Stimulated activated CD8-positive, alpha-beta memory T cell treated with anti-CD3 and anti-CD28 coated beads, Interleukin-4, amount 100 ng/mL, for 4 hours (primary cell): ENCODE measurements at places on chromosomes 1 and 21.

DNA sequence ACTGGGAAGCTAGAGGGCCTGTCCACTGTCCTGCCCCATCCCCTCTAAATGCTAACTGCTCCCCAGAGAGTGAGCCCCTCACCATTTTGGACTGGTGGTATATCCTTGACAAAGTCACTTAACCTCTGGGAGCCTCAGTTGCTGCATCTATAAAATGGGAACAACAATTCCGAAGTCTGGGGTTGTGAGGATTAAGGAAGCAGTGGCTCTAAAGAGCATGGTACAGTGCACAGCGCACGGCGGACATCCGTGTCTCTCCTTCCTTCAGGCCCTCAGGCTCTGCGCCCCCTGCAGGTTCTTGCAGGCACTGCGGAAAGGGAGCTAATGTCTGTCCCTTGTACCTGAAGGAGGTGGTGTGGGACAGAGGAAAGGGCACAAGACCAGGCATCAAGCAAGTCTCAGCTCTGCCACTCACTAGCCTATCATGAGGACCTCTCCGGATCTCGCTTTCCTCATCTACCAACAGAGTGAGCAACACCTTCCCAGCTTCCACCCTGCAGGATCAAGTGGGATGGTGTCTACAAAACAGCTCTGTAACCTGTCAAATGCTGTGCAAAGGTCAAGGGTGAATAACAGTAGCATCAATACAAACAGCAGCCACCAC, 20.1 kb downstream of the ECE1 start:
- DNase-seq = peak; percentile 71

DNA sequence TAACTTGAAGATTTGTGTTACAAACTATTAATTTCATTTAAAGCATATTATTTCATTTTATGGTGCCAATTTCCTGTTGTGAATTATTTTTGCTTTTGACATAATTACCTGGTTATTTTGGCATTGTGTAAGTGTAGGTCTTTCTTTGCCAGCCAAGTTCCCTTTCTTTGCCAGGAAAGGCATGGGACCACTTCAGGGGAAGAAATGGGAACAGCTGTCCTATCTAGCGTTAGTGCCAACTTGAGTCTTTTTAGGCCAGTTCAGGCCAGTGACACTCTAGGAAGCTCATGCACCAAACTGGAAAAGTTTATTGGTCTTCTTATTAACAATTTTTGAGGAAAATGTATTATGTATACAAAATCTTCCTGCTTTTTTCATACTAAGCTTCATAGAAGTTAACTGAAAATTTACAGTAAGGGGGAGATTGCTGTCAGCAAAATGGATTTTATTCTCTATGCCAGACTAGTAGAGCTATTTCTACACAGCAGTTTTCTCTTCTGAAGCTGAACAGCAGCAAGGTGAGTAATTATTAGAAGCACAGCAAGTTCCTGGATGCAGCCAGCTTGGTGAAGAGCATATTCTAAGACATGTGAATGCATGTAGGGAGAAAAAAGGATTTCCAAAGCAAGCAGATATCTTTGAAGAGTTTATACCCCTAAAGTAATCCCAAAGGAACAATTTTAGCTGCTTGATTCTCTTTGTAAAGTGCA, 914.6 kb upstream of the ADGRL4 start:
- no peak for DNase-seq

DNA sequence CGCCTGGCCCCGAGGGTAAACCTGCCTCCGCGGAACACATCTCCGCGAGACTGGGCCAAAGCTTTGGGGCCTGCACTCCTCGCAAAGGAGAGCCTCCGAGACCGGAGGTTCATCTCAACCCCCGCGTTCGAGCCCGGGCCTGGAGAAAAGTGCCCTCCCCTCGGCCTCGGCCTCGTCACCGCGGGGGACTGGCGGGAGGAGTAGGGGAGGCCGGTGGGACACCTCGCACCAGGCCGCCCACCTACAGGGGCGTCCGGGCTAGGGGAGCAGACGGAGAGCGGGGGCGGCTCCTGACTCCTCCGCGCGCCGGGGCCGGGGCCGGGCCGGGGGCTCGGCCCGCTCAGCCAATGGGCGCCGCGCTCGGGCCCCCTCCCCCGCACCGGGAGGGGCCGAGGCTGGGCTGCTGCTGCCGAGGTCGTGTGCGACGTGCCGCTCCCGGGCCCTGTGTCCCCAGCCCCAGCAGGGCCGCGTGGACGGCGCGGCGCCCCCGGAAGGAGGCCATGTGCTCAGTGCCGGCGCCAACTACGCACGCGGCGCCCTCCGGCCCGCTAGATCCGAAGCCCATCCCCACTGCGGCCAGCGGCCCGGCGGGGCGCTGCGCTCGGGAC, 684 bp downstream of the SLC2A1 start:
- peak; percentile 47 for DNase-seq

DNA sequence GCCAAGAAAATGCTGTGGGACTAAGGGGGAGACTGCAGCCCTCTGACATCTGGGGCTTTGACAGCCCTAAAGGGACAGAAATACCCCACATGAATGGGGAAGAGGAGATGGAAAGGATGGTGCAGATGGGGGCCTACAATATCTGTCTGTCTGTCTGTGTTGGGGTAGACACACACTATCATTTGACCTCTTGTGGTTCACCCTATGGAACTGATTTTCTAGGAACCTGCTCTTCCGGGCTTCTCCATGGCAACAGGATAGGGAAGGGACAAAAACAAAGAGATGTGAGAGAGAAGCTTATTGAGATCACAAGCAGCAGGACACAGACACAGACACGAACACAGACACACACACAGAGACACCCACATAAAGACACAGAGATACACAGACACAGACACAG, 17.1 kb downstream of the KIF21B start:
- no peak for DNase-seq

DNA sequence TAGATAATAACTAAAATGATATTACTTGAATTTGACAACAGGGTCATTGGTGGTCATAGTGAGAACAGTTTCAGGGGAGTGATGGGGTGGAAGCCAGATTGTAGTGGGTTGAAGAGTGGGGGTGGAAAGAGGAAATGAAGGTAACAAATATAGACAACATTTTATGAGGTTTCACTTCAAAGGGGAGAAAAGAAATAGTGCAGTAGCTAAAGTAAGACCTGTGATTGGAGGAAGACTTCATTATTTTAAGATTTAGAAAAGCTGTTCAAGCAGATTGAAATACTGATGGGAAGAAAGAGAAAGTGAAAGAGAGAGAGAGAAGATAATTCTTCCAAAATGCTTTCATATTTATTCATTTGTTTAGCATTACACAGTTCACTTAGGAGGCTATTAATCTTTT, 52.0 kb upstream of the KCNA3 start:
- DNase-seq = no peak

DNA sequence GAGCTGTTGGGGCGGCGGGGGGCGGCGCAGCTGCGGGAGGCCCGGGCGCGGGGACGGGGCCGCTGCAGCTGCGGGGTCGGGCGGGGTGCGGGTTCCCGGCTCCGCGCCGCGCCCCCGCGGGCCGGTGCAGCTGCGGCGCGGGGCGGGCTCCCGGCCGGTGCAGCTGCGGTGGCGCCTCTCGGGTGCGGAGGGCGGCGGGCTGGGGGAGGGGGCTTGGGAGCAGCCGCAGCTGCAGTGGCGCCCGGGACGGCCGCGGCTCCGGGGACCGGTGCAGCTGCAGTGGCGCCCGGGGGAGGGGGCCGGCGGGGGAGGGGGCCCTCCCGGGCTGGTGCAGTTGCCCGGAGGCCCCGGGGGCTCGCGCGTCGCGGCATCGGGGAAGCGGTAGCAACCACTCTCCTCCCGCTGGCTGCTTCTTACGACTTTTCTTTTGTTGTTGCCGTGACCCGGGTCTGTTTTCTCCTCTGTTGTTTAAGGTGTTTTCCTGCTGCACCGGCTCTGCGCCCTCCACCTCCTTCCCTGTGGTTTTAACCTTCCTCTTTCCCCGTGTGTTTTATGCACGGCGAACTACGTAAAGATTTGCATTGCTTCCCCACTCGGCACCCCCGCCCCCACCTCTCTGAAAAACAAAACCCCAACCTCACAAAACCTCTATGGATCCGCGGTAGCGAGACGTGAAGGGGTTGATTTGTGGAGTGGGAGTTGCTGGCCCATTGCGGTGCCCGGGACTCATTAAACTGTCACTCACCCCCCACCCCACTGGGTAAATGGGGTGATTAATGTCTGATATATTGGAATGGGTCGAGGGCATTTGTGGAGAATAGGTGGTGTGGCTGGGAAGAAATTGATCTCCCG, 1.7 kb upstream of the ZBTB18 start:
- no peak for DNase-seq

DNA sequence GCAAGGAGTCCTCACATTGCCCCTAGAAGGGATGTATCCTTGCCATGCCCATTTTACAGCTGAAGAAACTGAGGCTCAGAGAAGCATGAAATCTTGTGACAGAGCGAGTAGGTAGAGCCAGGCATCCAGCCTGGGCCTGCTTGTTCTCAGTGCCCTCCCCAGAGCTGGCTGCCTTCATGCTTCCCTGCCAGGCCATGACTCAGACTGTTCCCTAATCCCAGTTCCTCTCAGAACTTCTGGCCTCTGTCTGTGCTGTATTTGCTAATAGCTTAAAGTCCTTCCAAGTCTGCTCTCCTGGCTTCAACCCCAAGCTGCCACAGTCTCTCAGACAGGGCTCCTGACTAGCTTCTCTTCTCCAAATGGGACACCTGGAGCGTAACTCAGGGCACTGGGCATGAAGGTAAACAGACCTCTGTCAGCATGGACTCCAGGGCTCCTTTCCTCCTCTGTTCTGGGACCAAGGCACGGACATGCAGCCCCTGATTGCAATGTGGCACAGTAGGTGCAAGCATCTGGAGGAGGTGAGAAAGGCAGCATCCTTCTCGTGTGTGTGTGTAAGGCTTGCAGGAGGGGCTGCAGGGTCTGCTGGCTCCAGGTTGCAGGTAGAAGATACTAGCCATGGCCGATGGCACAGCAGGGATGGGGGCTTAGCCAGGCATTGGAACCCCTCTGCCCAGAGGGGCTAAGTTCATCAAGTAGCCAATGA, 122.7 kb downstream of the HMGB4 start:
- DNase-seq = no peak

GRCh38 chr1:18384059-18384458, 96.7 kb upstream of the KLHDC7A start:
- no peak for DNase-seq

DNA sequence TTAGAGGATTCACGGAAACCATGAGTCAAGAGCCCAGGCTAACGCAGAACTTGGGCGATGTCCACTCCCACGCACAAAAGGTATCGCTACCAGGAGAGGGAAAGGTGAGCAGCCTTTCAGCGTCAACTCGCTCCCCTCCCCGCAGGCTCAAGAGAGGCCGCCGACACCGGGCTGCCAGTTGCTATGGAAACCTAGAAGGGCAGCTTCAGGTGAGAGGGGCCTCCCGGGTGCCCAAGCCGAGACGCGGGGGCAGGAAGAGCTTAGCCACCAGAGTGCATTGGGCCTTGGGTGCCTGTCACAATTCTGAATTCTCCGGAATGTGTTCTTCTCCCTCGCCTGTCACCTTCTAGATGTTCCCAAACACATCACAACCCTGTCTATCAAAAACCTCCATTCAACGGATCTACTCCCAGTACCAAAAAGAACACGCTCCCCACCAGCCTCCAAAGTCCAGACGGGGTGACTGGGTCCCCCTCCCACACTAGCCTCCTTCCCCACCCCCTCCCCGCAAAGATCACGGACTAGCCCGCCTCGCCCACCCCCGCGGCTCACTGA, 694 bp downstream of the MEAF6 start:
- peak; percentile 49 for DNase-seq

GRCh38 chr1:103516693-103517092, 8.8 kb upstream of the RNPC3 start:
- DNase-seq = no peak
